ENCODE measurements at places on chromosomes 4 and X. TPM values are rescaled to one million over a fixed set of nuclear protein-coding genes. Genes with fewer than 3 reads are reported as not detected.

- DNase-seq: peak; percentile 10
These were observed 30.1 kb downstream of the TEX13A start for GRCh38 chrX:105190252-105190853.

DNA sequence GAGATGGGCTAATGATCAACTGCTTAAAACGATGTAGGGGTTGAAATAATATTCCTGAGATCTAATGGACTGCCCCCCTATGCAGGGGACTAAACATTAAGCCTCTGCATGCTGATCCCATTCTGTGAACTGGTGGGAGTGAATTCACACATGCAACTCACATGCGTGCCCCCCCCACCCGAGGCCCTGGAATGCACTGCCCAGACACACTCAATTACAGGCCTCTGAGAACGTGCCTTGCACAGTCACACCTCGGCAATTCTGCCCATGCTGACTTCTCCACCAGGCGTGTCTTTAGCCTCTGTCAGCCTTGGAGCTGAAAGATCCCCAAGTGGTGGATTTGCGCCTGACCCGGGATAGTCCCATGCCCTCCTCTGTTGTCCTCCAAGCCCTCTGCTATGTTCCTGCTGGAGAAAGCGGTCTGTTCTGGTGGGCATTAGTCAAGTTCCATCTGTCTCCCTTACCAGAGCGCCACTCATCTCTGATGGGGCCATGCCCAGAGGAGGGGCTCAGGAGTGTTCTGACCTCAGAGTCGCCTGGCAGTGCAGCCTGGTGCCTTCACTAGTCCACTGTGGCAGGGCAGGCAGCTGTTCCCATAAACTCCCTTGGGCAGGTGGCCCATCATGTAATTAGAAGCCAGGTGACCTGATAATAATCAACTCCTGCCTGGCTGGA, 86.5 kb downstream of the DRD5 start:
- no peak for DNase-seq

GRCh38 chr4:94588896-94589693, 137.4 kb downstream of the PDLIM5 start:
- DNase-seq: peak; percentile 61

DNA sequence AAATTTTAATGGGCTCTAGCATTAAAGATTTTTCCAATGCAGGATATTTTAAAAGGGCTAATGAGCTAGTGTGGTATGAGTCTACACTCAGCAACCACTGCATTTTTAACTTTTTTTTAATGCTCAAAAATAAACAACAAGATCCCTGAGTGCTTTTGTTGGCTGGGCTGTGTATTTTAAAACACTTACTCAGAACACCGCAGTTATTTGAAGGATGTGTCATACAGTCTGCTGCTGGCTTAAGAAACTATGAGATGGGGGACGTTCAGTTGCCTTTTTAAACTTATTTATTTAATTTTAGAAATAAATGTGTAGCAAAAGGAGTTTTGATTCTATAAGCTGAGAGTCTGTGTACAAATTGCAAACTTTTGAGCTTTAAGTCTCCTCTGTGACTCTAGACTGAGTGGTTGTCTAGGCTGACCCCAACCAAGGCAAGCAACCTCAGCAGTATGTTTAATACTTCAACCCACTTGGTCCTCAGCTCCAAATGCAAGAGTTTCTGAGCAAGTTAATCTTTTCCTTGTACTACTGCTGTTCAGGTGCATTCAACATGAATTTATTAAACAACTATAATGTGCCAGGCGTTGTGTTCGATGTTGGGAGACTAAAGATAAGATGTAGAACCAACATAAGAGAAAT, 278.6 kb upstream of the DIPK2B start:
- DNase-seq: peak; percentile 86

DNA sequence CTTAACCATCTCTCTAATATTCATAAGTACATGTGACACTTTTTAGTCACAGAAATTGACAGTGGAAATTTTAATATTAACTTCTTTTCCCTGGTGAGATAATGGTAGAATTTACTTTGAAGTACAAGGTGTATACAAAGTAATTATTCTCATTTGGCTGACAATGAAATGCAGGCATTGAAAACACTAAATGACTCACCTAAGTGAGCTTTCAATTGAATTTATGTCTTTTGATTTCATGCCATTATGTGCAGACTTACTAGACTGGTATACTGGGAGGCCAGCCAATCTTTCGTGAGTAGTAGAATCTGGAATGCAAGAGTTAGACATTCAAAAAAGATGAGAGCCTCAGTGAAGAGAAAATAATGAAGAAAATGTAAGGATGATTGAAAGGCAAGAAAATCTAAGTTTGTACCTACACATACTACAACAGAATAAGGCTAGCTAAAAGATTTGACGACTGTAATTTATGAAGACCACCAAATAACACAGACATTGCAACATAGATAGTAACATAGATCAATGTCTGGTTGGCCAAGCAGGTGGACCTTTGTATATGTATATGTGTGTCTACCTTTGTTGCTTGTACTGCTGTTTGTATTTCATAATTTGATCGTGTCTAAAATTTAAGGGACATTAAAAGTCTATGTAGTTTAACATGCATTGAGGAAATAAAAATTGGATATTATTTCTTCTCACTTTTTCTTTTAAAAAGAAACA, 459.7 kb downstream of the IL15 start:
- peak; percentile 99 for DNase-seq

ATP2B3 gene
- total RNA-seq: not detected

Data from GM23248 (cell line).